ENCODE measurements at places on chromosomes 5 and 9.

DNA sequence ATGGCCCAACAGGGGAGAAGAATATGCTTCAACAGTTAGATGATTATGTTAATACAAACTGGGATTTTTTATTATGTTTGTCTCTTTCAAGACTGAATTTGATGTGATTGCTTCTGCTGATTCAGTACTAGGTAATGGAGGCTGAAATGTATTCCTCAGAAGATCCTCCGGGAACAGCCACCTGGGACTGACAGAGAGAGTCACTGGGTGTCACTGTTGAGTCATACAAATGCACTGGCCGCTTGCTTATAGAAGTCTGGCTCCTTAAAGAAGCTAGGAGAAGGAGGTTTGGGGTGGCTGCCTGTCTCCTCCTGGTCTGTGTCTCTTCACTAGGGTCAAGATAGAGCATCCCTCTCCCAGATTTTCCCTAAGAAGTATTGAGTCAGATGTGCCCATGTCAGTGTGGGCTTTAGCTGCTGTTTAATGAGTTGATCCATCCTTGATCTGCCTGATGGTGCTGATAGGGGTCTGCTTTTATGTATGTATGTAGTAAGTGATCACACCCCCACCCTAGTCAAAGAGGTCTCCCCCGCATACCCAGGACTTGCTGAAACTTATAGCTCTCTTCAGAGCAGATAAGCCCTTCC is 773.4 kb downstream of the BRINP1 start:
- peak; percentile 59 for DNase-seq

DNA sequence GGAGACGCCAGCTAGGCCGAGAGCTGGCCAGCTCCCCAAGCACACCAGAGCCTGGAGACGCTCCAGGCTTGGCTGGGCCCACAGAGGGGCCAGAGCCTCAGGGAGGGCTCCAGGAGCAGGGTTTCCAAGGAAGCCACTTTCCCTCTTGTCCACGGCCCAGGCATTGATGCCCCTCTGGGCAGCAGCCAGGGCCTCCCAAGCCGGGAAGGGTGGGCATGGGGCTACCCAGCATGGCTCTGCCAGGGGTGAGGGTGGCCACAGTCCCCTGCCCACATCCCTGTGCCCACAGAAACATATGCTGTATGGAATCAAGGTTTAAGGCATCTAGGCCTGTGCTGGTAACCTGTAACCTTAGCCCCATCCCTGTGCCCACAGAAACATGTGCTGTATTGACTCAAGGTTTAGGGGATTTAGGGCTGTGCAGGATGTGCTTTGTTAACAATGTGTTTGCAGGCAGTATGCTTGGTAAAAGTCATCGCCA is 1.5 kb upstream of the DPP7 start:
- DNase-seq = no peak

- DNase-seq = no peak
Measured at GRCh38 chr9:126128494-126129142, 198.0 kb upstream of the MVB12B start.

DNA sequence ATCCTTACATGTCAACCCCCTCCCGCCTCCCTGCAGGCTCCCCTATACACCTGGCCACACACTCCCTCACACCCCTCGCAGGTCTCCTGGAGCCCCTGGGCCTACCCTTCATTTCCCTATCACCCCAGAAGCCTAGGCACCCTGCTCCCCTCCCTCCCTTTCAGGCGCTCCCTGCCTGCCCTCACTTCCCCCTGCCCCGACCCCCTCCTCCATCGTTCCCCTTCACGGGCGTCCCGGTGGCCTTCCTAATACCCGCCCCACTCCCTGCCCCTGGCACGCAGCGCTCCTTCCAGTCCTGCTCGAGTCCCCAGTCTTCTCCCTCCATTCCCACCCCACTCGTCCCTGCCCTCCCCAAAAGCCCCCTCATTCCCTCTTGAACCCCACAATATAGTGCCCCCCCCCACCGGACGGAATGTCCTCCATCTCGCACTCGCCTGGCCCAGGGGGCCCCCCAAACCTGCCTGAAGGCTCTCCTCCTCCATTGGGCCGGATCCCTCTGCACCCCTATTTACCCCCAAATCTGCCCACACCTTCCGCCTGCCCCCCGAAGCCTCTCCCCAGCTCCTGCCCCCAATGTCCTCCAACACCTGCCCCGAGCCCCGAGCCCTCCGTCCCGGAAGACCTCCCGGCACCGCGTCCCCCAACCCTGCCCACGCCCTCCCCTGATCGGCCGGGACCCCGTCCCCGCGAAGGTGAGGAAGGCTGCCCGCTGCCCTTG is 746 bp downstream of the STRBP start:
- no peak for DNase-seq

DNA sequence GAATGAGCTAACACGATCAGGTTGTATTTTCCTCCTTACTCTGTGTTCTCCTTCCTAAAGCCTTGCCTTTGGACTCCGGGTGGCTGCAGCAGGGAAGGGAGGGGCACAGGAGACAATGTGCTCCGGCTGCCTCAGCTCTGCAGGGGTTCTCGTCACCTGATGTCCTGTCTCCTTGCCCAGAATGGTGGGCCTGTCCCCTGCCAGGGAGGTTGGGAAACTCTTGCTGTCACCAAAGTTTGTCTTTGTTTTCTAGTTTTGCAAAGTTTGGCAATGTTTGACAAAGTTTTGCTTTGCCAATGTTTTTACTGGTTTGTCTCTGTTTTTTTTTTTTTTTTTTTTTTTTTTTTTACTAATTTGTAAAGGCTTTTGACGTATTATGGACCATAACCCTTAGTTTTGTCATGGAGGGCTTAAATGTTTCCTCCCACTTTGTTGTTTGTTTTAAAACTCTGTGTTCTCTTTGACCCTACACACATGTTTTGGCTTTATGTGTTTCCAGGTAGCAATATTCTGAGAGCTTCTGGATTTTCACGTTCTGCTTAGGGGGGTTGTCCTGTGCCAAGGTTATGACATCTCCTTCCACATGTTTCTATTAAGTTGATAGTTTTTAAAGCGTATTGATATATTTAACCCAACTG is 49.3 kb downstream of the GADD45G start:
- no peak for DNase-seq

GRCh38 chr9:114276908-114277821 is 45.7 kb upstream of the ORM1 start:
- DNase-seq = peak; percentile 98

GRCh38 chr9:89488131-89488530 is 9.8 kb downstream of the SEMA4D start:
- no peak for DNase-seq

All from HFFc6 (cell line).